ENCODE measurements at places on chromosomes 2 and 18.

DNA sequence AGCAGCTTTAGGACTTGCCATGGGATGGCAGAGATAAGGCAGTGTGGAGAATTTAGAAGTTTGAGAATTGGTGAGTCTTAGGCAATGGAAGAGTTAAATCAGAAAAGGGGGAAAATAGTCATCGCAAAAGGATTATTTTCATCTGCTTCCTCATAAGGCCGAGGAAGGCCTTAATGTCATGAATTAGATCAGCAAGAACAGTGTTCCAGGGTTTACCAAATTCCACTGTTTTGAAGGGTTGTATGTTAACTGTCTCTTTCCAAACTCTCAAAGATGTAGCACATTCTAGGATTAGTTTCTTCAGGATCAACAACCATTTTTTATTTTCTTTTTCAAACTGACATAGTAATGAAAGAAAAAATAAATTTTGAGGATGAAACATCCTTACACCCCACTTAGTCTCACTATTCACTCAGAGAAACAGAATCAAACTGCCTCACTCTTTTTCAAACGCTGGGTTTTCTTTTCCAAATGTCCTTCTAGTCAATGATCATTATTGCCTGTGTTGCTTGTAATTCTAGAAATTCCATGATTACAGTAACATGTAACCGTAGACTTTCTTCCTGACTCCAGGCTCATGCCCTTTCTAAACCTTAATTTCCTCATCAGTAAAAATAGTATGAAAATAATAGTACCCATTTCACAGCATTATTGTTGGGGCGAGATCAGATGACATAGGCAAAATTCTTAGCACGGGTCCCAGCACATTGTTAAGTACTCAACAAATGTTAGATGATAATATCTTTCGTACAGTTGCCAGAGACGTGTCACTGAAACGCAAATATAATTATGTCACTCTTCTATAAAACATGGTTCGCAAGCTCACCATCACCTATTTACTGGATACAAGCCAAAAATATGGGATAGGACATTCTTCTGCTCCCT, 23.6 kb downstream of the ZEB2 start:
- DNase-seq, result peak; percentile 45

- DNase-seq, result no peak
Measured at GRCh38 chr2:219087361-219087760, 26.6 kb upstream of the IHH start.

DNA sequence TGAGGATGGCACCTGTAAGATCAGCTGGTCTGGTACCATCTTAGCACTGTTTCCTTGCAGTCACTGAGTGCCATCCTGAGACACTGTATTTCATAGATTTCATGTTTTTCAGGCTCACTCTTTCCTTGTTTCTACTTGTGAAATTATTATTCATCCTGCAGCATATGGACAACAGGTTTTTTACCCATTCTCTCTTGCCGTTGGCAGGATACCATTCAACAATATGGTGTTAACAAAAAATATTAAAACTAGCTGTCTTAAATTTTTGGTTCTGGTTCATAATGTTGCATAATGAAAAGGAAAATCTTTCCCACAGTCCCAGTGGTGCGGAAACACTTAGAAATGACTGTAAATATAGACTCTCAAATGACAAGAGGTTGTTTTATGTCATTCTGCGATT, 23.1 kb upstream of the ATG16L1 start:
- DNase-seq, result no peak

DNA sequence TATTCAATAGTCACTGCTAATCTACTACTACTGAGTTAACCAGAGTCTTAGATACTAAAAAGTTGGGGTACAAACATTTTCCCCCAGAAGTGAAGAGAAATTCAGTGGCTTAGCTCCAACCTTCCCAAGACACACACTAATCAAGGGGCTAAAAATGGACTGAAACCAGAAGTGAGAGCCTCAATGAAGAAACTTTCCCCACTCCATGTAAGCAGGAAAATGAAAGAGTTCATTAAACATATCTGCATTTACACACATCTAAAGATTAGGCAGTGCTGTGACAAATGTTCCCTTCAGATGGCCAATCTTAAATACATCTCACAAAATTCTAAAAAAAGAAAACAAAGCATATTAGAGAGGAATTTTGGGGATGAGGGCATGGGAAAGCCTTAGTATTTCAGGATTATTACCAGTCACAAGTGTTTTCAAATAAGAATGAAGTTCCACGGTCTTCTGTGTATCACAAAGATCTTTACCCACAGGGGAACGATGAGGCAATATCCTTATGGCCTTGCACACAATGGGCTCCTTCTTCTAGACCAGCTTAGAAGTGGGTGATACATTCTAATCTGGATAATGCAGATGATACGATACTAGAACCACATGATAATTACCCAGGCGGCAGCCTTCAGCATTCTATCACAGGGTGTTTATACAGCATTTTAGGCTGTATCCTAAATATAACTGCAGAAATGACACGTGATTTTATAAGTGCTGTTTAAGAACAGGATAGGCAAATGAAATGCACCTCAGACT, 17.1 kb downstream of the ANKRD44 start:
- DNase-seq, result peak; percentile 71

GRCh38 chr18:51621864-51622160, 424.3 kb upstream of the MEX3C start:
- DNase-seq, result no peak

- peak; percentile 19 for DNase-seq
Measured at GRCh38 chr2:11681722-11682589, 12.0 kb upstream of the NTSR2 start.

DNA sequence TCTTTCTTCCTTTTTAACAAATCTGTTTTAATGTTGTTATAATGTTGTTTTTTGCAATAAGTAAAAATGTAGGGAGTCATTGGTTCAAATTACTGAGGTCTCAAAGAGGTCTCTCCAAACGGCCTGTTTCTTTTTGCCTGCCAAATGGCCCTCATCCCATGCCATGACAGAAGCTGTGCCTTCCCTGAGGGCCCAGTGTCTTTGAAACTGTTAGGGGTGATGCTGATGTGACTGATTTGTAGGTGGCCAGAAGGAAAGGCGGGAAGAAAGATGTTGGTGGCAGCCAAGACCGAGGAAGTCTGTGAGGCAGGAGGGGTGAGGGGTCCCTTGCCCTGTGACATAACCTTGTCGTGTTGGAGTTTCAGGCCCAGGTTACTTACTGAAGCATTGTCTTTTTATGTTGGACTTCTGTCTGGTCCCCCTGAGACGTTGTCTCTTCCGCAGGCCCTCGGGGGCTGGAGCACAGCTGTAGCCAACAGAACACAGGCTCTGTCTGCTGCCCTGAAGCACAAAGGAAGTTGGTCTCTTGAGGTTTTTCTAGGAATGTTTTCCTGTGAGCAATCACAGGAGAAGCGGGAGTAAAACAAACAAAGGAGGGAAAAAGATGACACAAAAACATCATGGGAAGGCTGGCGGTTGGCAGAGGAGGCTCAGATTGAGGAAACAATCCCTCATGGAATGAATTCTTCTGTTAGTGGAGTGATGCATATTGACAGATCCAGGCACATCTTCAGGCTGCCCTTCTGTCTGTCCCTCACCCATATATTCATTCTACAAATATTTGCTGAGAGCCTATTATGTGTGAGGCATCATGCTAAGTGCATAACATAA, 4.9 kb upstream of the ST3GAL5 start:
- no peak for DNase-seq

GRCh38 chr18:56381196-56381595, 257.2 kb downstream of the TXNL1 start:
- DNase-seq, result no peak

DNA sequence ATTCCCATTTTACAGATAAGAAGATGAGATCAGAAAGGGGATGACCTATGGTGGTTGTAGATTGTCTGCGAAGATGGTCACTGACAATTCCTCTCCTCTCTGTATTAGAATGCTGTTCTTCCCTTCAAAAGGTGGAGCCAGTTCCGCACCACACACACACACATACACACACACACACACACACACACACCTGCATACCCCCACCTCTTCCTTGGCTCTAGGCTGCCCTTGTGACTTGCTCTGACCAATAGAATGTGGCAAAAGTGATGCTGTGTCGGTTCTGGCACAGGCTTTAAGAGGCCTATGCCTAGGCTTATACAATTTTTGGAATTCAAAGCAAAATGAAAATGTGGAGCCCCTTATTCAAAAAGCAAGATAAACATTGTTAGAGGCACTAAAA, 88.0 kb downstream of the ZFP36L2 start:
- DNase-seq, result no peak

DNA sequence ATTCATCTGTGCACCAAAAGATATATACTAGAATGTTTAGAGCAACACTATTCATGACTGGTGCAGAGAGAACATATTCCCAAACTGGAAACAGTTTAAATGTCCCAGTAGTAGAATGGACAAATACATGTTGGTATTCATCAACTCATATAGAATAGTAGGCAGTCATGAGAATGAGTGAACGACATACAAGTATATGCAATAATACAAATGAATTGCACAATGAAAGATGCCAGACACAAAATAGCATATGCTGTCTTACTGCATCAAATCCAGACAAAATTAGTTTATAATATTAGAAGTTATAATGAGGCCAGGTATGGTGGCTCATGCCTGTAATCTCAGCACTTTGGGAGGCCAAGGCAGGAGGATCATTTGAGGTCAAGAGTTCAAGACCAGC, 8.3 kb upstream of the PRKAG3 start:
- peak; percentile 41 for DNase-seq

DNA sequence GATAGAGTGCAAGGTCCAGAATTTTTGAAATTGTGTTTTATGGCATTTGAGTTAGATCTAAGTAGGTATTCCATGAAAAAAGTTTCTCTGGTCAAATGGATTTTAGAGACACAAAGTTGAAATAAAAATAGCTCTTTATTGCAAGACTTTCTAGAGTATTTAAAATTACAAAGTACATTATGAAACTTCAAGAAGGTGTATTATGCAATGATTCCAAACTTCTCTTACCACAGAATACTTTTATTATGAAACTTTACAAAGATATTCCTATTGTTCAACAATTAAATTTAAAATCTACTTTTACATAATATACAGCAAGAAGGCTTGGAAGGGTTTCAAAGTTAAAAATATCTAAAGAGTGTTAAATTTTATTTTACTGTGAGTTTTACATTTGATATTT, 65.9 kb downstream of the CALCRL start:
- DNase-seq, result no peak

DNA sequence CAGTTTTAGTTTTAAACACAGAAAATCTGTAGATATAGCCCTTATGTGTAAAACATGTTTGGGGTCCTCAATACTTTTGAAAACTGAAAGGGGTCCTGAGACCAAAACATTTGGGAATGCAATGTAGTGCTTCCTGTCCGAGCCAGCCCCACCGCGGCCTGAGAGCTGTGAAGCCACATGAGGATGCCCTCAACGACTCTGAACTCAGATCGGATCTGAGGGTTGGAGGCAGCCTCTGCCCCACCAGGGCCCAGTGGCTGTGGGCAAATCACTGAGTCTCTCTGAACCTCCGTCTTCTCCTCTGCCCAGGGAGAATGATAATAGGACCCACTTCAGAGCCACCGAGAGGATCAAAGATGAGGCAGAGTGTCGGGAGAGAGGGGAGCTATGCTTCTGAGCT, 33.4 kb upstream of the HPCAL1 start:
- no peak for DNase-seq

Measured in suppressor macrophage (primary cell).